Stimulated activated CD4-positive, alpha-beta T cell treated with anti-CD3 and anti-CD28 coated beads, TNF-alpha, amount 100 ng/mL, for 48 hours (primary cell): ENCODE measurements at places on chromosomes 4 and X.

DNA sequence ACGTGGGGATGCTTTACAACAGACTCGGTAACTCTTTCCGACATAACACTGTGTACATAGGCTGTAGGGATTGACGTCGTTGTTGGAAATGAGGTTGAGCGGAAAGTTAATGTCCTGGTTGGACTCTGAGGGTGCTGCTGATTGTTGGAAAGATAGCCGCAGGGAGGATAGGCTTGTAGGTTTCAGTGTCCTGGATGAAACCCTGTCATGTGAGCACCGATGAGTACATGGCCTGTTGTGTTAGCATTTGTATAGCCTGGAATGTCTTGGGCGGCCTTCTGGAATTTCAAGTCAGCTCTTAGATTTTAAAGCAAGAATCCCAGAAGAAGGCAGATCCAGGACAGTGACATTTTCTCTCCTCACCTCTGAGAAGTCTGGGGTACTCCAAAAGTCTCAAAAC is 63.3 kb downstream of the TBC1D14 start:
- no peak for DNase-seq

DNA sequence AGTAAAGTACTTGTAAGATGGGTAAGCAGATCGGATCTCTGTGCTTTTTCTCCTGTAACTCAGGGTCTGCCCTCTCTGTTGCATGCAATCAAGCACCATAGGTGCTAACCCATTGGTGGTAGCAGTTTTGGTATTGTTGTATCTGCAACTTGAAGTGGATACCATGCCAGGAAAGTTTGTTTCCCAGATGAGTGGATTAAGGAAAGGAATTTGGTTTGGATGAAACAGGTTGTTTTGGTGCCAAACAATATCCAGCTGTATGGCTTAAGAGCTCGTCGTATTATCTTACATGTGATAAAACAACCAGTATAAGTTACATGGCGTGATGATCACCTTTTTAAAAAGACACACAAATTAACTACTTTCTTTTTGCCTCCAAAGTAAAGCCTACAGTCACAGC is 280.9 kb upstream of the TENM3 start:
- DNase-seq = no peak

- no peak for DNase-seq
Observed at GRCh38 chr4:10075953-10076391, 40.6 kb downstream of the WDR1 start.

DNA sequence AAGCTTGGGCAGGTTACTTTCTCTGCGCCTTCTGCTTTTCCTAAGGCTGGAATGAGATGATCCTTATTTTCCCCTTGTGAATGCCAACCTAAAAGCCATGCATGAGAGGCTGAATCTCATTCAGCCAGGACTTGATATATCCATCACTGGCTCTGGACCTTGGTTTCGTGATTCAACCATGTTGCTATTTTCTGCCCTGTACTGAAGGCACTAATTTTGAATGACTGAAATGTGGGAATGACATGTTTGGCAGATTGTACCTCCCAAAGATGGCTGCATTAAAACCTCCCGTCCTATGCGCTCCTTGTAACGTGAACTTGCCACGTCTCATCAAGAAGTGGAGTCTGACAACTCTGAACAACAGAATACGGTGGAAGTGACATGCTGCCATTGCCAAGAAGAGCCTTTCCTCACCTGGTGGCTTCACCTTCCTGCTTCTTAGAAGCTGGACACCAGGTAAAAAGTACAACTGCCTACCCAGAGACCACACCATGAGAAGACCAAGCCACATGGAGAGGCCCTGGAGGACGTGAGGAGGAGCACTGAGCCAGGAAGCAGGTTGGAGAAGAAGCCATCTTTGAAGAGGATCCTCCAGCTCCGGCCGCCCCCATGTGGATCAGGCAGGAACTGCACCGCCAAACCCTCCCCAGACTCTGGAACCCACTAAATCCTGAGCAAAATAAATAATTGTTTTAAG is 174.5 kb downstream of the NSUN7 start:
- DNase-seq = peak; percentile 68

DNA sequence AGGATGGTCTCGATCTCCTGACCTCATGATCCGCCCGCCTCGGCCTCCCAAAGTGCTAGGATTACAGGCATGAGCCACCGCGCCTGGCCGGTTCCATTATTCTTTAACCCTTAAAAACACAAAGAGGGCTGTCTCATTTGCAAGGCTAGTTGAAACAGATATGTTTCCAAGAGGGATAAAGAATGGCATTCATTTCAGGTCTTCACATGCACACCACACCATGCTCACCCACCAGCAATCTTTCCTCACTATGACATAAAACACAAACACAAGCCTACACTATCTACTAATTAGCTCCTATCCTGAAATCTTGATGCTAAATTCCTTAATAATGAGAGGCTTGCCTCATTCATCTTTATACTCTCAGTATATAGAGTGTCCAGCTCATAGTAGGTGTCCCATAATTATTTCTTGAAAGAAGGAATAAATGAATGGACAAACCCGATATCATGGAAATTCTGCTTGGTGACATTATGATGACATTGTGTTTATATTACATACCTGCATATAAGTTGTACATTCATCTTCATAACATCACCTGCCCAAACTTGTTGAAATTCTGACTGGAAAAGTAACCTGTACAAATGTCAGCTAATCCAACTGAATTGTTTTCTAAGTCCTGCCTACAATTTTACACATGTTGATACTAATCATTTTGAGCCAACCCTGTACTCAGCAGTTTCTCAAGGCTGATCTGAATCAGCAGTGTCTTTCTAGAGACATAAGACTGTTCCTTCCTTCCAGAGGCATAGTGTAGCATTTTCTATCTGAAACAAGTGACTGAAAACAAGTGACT is 408.5 kb downstream of the KLHL13 start:
- DNase-seq = no peak

- no peak for DNase-seq
Observed at GRCh38 chr4:78353921-78354320, 197.6 kb upstream of the ANXA3 start.

GRCh38 chr4:14848229-14848628 is 154.1 kb upstream of the CPEB2 start:
- no peak for DNase-seq

- no peak for DNase-seq
Observed at GRCh38 chr4:14168919-14169318, 541.4 kb upstream of the BOD1L1 start.

GRCh38 chrX:57313583-57314215 is 27.2 kb downstream of the FAAH2 start:
- no peak for DNase-seq

DNA sequence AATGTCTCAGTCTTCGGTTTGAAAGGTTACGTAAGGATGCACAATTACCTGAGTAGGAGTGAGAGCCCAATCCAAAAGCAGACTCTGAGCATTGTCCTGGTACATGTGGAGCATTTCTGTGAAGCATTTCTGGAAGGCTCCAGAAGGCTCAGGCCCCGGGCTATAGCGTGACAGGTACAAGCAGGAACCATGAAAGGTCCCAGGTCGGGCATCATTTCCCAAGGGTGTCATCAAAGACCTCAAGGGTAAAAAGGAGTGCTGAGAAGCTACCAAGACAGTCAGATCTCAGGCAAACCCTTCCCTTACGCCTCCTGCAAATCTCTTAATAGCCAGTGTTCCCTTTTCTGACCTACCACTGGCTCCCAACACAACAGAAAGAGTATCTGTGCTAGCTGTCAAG is 30.8 kb downstream of the GPC4 start:
- DNase-seq = no peak

DNA sequence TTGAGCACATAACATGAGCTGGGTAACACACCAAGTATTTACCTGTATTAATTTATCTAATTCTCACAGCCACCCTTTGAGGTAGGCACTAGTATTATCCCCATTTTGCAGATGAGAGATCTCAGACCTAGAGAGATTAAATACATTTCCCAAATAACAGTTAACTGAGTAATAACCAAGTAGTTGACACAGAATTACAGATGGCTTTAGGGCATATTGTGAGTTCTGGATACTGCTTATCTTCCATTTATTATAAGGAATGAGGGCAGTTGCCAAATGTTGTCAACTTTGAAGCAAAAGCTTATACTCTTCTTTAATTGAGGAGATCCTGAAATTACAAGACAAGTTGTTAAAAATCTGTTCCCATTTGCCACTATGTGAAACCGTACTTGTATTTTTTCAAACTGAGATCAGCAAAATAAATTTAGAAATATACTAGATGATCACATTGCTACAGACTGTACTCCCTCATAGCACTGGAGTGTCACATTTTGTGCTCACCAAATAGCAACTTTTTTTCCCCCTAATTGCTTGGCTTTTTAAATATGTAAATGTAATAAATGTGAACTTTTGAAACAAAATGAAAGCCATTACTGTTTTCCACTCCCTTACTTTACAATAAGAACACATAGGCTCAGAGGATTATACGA is 62.0 kb downstream of the ZNF827 start:
- no peak for DNase-seq
